Small intestine (tissue), 16 donors: ENCODE measurements at places on chromosomes 1 and 21.
A peak's percentile ranks its signal among the peaks of the same experiment; 100 is the strongest.

GRCh38 chr1:86703696-86704457 lies 499 bp upstream of the SH3GLB1 start:
- DNase-seq: peak; percentile 64

GRCh38 chr1:36520771-36521420 lies 38.2 kb upstream of the CSF3R start:
- DNase-seq: no peak

GRCh38 chr1:33119532-33120217 lies 38.7 kb downstream of the AZIN2 start:
- DNase-seq: no peak

GRCh38 chr1:226608699-226609505 lies 60.3 kb downstream of the STUM start:
- peak; percentile 66 for DNase-seq
